ENCODE measurements at places on chromosomes 4 and X.

DNA sequence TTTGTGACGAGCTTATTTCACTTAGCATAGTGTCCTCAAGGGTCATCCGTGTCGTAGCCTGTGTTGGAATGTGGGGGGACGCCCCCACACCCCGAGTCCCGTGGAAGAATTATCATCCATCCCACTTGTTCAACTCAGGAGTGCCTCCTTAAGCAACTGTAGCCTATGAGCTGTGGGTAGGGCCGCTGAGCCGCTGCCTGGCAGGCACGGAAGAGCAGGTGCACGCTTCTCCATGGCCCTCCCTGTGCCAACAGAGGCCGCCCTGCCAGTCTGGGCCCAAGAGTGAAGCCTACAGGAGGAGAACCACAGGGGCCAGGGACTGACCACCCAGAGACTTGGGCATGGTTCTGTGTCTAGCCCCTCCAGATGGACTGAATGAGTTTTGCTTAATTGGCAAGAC lies 2.3 kb upstream of the RGS12 start:
- peaks cover 39% of the 10 kb centered on the region for H3K4me1 ChIP-seq
- H3K36me3 ChIP-seq, result no peaks in the 10 kb centered on the region
- peaks cover 24% of the 10 kb centered on the region for H3K27me3 ChIP-seq
- no peak overlapping the region for H3K27ac ChIP-seq

DNA sequence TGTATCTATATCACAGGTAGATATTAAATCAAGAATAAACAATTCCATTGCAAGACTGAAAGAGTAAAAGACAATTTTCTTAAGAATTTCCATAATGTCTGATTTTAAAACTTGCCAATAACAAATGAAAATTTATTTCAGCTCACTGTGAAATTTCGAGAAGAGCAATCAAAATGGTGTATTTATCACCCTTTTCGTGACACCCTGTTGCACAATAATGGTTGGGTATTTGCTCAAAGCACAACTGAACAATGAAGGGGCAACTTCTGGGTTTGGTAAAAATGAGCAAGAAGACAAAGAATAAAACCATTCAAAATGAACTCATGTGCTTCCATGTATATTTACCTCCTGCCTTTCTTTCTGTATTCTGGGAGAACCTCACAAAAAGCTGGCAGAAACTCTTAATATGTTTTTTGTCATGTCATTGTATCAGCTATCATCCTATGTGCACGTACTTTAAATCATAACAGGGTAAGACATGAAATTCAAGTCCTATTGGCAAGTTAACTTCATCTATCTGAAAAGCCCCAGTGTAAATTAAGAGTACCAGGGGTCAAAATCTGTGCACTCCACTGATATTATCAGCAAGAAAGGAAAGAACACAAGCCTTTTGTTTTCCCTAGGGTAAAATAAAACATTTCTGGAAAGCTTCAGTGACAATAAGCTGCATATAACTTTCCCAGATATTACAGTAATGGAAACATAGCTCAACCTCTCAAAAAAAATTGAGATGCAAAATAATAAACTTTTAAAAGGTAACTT lies 126.9 kb upstream of the CBR4 start:
- no peak overlapping the region for H3K27ac ChIP-seq
- H3K4me1 ChIP-seq, result no peaks in the 10 kb centered on the region
- H3K27me3 ChIP-seq, result no peaks in the 10 kb centered on the region
- no peak for DNase-seq

GRCh38 chrX:120840827-120841226 lies 34.8 kb downstream of the CT47B1 start:
- no peaks in the 10 kb centered on the region for H3K27me3 ChIP-seq
- no peak overlapping the region for H3K27ac ChIP-seq
- no peak for DNase-seq

DNA sequence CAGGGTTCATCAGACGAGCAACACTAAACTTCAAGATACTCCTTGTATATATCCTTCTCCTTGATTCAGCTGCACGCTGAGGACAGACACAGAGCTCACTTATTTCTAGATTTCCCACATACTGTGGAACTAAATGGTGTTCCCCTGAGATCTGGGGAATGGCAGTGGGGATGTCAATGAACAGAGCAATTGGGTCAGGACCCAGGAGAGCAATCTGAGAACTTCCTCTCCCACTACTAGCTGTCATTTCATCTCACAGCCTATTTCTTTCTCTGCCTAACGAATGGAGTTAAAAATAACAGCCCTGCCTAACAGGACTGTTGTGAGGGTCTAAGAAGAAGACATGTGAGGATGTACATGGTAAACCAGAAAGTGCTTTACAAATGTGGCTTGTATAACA lies 10.7 kb downstream of the NAAA start:
- no peaks in the 10 kb centered on the region for H3K4me1 ChIP-seq
- peaks cover 62% of the 10 kb centered on the region for H3K36me3 ChIP-seq
- DNase-seq, result no peak
- no peak overlapping the region for H3K4me3 ChIP-seq
- no peaks in the 10 kb centered on the region for H3K27me3 ChIP-seq

GRCh38 chr4:141339391-141339790 lies 118.7 kb downstream of the ZNF330 start:
- no peak overlapping the region for H3K4me3 ChIP-seq
- H3K27ac ChIP-seq, result no peak overlapping the region
- H3K27me3 ChIP-seq, result peaks cover 7% of the 10 kb centered on the region
- no peaks in the 10 kb centered on the region for H3K36me3 ChIP-seq

DNA sequence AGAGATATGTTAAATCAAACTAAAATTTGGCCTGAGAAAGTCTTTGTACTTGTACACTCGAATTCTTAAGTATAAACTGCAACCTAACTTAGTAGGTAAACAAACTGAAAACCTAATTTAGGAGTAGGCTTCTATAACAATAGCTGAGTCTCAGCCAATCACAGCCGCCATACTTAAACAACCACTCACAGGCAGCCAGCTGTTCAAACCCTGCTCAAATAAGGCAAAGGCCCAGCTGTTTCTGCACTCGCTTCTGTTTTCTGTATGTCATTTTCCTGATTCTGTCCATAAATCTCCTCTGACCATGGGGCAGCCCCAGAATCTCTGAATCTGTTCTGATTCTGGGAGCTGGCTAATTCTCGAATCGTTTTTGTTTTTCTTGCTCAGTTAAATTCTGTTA lies 7.8 kb upstream of the PLS3 start:
- DNase-seq, result no peak
- H3K4me3 ChIP-seq, result no peak overlapping the region
- H3K4me1 ChIP-seq, result no peaks in the 10 kb centered on the region
- H3K27ac ChIP-seq, result no peak overlapping the region

DNA sequence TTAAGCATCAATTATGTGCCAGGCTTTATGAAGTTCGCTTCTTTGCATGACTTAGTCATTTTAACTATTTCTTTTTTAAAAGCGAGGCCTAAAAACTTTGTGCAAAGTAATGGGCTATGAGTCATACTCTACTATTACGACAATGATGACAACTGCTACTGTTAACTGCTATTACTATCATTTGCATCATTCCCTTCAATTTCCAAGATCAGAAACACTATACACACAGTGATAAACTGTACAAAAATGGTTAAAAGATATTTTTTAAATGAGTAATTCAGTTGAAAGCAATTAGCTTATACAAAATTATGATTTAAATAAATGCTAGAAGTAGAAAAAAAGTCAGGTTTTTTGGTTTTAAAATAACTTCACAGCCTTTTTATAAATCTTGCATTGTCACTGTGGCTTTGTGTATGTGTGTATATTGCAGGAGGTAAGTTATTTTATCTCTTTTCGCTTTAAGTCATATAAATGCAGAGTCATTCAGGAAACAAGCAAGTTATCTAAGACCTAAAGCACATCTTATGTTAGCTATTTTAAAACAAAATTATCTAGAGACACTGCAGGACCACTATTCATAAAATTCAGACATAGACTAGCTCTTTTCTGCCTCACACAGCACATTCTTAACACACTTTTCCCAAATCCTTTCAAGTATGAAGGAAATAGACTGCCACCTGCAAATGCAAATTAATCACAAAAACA lies 18.5 kb upstream of the CXCL3 start:
- H3K4me3 ChIP-seq, result no peak overlapping the region
- no peak for DNase-seq
- H3K27ac ChIP-seq, result no peak overlapping the region

DNA sequence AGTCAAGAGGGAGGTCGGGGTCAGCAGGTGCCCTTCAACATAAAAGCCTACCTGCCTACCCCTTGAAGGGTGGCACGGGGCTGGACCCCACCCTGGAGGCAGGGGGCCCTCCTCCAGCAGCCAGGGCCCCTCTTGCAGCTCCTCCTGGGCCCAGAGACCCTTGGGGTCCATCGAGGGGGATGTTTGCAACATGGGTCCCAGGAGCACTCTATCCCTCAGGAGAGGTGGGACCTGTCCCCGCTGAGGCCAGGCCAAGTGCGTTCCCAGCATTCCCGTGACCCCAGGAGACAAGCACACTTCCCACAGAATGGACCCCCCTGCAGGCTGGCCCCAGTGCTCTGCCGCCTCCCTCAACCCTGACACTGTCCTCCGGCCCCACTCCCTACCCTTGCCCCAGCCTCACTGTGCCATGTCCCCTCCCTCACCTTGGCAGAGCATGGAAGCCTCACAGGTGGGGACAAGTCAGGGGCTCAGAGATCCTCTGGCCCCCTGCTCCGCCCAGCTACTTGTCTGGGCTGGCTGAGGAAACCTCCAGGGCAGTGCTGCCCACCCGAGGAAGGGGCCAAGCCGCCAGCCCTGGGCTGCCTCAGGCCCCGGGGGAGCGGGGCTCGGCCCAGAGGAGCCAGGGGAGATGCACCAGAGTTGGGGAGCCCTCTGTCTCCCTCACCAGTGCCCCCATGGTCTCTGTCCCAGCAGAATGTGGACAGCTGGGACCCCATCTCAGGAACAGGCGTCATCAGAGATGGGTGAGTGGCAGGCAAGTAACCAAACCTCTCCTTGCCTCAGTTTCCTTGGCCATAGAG lies 2.2 kb downstream of the MXD4 start:
- no peak for DNase-seq
- peak overlapping the region; percentile 85 for H3K4me3 ChIP-seq
- H3K27me3 ChIP-seq, result no peaks in the 10 kb centered on the region
- H3K36me3 ChIP-seq, result peaks cover 43% of the 10 kb centered on the region

DNA sequence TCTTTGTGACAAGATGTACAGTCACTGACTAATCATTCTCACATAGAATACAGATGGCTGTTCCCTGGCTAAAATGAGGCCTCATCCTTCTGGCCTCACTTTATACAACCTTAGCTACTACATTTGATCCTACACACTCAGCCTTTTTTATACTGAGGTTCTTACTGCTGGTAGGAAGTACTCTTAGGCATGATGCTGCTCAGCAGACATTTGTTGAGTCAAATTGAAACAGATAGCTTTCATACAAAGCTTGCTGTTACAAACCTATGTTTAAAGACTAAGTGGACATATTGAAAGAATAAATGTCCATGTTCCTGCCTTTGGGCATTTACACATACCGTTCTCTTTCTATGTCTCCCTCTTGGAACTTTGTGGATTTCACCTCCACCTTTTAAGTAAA lies 154.9 kb downstream of the NPFFR2 start:
- H3K4me1 ChIP-seq, result no peaks in the 10 kb centered on the region
- no peak overlapping the region for H3K4me3 ChIP-seq
- H3K27ac ChIP-seq, result no peak overlapping the region
- no peaks in the 10 kb centered on the region for H3K36me3 ChIP-seq
- no peak for DNase-seq

DNA sequence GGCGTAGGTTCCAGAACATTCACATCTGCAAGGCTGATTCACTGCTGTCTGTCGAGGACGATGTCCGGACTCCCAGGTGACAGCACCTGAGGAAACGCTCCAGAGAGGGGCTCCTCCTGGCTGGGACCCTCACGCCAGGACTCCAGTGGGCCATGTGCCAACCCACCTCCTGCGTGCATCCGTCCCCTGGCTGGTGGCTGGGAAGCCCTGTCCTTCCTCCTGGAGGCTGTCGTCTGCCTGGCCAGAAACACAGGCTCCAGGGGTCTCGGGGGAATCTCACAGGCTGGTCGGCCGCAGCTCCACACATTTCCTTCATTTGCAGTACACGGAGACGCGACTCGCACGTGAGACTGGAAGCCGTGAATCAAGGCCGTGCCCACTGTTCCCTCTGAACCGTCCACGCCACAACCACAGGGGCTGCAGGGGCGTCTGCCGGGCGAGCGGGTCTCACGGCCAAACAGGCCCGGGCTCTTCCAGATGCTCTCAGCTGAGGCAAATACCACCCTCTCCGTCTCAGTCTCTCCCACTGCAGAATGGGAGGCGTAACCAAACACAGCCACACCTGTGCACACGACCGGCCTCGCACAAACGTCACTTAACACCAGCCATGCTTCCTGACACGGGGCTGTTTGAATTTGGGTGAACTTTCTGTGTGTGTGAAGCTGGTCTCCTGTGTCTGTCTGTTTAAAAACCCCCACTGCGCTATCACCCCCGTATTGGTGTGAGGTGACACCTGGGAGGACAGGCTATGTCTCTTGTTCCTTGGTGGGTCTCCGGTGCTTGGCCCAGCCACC lies 38.7 kb upstream of the MXD4 start:
- DNase-seq, result peak; percentile 11
- peaks cover 20% of the 10 kb centered on the region for H3K4me1 ChIP-seq
- H3K27ac ChIP-seq, result no peak overlapping the region

DNA sequence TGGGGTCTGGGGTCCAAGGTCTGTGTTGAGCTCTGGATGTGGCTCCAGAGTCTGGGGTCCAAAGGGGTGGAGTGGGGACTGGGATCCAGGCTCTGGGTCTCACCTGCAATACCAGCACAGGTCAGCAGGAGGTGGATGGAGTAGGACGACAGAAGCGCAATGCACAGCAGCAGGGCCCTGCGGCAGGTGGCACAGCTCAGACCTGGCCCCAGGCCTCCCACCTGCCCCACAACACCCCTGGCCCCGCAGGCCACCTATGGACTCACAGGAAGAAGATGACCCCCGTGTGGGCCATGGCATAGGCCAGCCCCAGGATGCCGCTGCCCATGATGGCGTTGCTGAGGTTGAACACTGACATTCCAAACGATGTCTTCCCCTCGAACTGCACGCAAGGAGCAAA lies 3.4 kb downstream of the SLC38A5 start:
- no peak for DNase-seq
- no peak overlapping the region for H3K27ac ChIP-seq
- peaks cover 25% of the 10 kb centered on the region for H3K4me1 ChIP-seq

DNA sequence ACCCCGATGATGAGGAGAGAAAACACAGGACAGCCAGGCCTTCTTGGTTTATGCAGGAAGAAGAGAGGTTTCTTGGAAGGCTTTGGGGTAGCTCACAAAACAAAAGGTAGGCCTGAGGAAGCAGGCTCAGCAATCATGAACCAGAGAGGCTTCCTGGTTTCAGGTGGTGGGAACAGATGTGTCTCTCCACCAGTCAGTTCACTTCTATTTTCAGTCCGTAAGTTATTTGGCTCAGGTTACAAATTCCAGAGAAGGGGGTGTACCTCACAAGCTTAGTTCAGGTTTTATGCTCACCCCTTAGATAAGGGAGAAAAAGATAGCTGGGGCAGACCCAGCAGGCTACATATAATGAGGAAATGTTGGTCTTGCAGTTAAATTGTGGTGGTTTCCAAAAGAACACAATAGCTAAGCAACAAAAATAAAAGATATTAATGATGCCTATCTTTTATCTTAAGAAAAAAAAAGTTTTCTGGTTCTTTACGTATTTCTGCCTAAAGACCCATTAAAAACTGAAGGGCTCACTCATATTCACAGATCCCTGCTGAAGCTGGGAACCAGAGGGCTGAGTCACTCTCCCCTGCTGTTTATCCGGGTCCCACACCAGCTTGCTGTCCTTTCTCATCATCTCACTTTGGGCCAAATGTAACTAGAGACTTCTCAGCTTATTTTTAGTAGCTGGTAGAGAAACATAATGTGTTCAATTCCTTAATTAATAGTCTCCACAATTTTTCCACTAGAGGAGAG lies 177.0 kb downstream of the CAMK2D start:
- DNase-seq, result no peak
- no peak overlapping the region for H3K27ac ChIP-seq
- H3K4me1 ChIP-seq, result no peaks in the 10 kb centered on the region
- H3K36me3 ChIP-seq, result no peaks in the 10 kb centered on the region
- H3K27me3 ChIP-seq, result no peaks in the 10 kb centered on the region
